ENCODE measurements at places on chromosomes 4 and X. TPM values are rescaled to one million over a fixed set of nuclear protein-coding genes. Genes with fewer than 3 reads are reported as not detected.

RIBC1 gene
- 0.26 TPM for total RNA-seq

NPFFR2 gene
- total RNA-seq: 0.26 TPM

CENPVL1 gene
- total RNA-seq: not detected

SH3BGRL gene
- total RNA-seq: 7.9 TPM

DKK2 gene
- total RNA-seq: not detected

DNA sequence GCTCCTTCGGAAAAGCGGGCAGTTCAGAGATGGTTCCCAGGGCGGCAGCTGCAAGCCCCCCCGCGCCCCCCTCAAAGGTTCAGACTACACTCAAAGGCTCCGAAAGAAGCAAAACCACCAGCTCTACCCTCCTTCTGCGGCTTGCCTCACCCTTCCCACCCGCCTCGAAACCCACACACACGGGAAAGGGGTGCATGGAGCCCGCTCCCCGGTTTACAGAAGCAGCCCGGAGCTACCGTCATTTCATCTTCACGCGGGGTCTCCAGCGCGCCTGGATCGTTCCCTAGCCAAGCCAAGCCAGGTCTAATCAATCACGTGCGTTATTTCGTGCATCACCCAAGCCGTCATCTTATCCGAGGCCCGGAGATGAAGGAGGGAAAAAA is 1.2 kb downstream of the NLGN4X start:
- no peak for DNase-seq

DNA sequence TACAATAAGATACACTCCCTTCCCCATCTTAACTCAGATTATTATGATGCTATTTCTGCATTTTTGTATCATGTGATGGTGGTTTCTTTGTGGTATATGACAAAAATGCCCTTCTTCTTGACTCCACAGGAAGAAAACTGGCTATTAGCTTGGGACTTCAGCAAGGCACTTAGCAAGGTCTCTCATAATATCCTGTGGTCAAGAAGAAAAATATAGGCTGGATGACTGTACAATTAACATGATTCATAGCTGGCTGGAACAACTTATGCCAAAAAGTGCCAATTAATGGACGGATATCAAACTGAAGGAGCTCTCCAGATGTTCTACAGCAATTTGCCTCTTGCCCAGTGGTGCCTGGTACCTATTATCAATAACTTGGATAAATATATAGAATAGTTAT is 2.3 kb upstream of the MID1IP1 start:
- peak; percentile 67 for DNase-seq

DNA sequence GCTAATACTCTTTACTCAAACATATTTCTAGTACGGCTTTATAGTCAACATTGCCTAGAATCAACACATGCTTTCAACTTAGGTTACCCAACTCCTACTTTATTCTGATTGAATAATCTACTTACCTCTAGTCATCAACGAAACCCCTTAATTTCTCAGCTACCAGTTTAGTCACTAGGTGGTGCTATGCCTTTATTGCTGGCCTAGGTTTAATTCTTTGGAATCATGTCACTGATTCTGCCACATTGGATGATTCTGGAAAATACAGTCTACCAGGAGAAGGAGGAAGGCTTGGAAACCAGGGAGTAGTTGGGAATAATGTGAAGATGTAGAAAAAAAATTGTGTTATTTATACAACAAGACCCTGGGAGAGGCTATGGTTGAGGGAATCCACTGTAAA is 167.7 kb downstream of the DCAF12L2 start:
- no peak for DNase-seq

DNA sequence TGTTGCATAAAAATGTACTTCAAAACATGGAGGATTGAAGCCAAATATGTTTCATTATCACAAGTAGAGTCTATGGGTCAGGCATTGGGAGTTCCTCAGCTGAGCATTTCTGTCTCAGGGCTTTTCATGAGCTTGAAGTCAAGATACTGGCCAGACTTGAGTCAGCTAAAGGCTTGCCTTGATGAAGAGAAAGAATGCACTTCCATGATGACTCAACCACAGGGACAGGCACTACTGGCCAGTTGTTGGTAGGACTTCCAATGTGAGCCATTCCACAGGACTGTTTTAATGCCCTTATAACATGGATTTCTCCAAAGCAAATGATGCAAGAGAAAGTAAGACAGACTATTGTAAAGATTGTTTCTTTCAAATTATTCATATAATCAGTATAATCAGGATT is 895.6 kb downstream of the RAB28 start:
- DNase-seq: no peak

DNA sequence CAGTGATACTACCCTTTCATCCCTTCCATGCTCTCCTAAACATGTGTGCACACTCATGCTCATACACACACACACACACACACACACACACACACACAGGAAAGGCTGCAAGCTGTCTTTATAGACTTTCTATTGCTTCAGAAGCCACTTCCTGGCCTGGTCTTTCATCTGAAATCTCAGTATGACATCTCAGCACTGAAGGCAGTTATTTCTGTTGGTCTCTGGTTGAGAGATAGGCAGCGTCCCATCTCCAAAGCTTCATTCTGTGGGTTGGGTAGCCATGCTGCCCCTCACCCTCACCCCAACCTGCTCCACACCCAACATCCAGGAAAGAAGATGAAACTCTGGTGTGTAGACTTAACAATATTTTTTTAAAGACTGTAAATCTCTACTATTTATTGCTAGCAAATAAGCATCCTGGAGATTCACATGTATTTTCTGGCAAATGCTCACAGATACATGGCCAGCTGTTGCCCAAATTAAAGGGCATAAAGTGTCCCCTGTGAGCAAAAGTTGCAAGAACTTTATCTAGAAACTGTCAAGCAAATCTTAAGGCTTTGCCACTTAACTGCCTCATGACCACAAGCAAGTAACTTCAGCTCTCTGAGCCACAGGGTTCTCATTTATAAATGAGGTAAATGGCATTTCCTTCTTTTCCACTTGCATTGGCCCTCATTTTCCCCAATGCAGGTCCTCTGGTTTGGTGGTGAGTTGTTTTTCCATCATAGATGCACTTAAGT is 189.8 kb upstream of the AFF2 start:
- DNase-seq: no peak

DNA sequence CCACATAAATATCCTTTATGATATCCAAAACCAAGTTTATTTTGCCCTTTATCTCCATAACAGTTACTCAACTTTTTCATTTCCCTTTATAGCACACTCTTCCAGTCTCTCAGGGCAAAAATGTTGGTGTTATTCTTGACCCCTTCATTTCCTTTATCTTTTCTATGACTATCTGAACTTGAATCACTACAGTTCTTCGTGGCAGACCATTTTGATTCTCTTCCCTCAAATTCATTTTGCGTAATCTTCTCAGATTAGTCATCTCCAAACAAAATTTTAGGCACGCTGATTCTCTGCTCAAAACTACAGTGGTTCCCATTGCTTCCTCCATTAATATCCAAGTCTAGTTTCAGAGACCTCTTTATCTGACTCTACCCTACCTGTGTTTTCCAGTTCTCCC is 26.1 kb downstream of the RUFY3 start:
- no peak for DNase-seq

DNA sequence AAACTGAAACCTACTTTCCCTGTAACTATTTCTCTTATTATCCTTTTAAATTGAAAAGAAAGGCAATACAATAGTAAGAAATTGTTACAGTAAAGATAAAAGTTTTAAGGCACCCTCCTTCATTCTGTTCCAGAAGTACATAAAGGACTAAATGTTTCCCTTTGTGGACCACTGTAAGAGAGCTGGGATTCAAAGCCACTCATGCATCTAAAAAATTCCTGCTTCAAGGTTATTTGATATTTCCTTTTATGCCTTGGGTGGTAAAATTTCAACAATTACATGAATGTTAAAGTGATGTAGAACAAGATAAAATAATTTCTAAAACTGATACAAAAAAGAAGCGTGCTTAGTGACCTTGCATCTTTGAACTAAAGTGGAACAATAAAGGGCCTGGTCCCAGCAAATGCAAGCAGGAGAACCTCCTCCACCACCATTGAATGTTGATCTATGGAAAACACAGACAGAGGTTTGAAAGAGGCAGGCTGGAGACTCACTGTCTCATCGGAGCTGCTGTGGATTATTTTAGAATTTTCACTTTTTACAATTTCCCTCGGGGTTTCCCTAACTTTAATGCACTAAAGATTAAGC is 42.3 kb upstream of the PRSS12 start:
- DNase-seq: no peak

DNA sequence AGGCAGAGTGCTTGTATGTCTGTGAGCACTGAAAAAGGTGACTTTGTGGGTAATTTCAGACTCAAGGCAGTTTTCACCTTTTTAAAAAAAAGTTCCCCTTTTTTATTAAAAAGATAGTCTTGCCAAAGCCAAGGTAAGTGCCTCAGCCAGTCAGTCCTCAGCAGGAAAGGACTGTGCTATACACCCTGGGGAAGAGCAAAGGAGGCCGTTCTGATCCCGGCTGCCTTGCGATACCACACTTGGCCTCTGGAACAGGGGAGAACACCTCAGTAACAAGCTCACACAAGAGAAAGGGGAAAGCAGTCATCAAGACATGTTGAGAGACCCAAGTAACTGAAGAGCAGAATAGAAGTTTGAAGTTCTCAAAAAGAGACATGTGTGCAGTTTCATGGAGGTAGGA is 541.7 kb downstream of the BCOR start:
- no peak for DNase-seq

GRCh38 chr4:73902817-73903547 is 33.8 kb downstream of the CXCL1 start:
- DNase-seq: no peak

DNA sequence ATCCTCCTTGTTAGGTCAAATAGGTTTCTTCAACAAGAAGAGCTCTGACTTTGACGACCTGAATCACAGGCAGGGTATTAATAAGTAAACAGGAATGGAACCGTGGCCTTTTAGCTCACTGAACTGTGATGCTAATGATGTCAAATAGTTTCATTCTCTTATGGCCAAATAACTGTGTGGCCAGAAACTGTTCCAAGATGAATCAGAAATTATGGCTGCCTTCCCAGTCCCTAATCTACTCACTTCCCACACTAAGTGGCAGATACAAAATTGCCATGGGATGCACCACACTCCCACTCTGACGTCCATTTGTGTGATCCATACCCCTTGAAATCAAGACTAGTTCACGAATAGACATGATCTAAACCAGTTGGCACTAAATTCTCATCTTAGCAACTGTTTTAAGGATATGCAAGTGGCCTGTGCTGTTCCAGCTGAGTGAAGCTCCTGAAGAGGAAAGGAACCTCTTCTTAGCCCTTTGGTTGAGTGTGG is 455.4 kb downstream of the IL15 start:
- peak; percentile 65 for DNase-seq

DNA sequence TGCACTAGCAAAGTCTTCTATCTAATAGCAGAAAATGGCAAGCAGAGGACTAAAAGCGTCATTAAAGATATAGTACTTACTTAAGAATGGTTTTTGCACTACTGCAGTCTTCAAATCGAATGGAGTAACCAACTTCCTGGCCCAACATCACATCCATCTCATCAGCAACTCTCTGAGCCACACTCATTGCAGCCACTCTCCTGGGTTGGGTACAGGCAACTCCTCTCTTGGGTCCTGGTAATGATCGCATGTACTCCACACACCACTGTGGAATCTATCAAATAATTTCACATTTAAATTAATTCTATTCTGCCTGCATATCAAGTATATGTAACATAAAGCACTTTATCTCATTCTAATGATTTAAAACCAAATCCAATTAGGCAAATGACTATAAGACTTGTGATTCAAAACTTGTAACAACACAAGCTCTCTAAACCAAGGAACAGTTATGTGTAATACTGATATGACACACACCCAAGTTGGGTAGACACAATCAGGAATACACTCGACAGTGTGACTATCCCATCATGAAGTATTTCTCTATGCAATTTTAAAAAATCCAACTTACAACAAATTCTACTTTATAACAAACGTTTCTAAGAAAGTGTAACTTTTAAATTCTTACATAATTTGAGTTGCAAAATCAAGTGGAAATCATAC is 13.6 kb downstream of the DHX15 start:
- DNase-seq: peak; percentile 15

DNA sequence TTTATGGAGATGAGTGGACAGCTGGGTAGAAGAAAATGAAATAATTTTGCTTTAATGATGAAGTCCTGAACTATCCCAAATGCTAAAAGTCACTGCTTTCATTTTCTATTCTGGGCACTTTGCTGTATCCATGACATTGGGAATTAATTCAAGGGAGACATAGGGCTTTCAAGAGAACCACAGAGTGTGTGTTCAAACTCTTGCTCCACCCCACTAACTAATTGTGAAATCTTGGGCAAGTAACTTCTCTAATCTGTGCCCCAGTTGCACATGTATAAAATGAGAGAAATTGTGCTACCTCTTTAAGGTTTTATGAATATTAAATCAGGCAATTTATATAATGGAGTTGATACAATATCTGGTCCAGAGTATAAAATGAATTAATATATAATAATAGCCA is 1422.0 kb downstream of the ADGRL3 start:
- DNase-seq: no peak

- DNase-seq: peak; percentile 46
Measured at GRCh38 chr4:5511791-5512190, 196.6 kb downstream of the EVC2 start.

DNA sequence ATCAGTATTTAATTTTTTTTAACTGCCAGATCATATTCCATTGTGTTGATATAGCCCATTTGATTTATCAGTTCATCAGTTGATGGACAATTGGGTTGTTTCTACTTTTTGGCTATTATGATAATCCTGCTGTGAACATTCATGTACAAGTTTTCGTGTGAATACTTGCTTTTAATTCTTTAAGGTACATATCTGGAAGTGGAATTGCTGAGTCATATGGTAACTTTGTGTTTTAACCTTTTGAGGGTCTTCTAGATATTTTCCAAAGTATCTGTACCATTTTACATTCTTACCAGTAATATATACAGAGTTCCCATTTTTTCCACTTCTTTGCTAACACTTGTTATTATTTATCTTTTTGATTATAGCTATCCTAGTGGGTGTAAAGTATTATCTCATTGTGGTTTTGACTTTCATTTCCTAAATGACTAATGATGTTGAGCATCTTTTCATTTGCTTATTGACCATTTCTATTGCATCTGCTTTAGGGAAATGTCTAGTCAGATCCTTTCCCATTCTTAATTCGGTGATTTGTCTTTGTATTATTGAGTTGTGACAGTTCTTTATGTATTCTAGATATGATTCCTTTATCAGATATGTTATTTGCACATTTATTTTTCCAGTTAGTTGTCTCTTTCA is 75.2 kb upstream of the NUDT6 start:
- DNase-seq: peak; percentile 59

GRCh38 chr4:131192318-131192717 is 1956.8 kb upstream of the PCDH10 start:
- no peak for DNase-seq

- DNase-seq: no peak
Measured at GRCh38 chr4:165048170-165048569, 5.5 kb upstream of the TRIM75 start.
